ENCODE measurements at places on chromosomes 12 and 14. TPM values are rescaled to one million over a fixed set of nuclear protein-coding genes. Genes with fewer than 3 reads are reported as not detected.

Gene ARHGEF40
- 10.7 TPM for total RNA-seq

Gene KRT83
- 4.1 TPM for total RNA-seq

Gene KCNH3
- 3.0 TPM for total RNA-seq

Gene TMEM132C
- not detected for total RNA-seq

Gene FKBP4
- total RNA-seq, result 92.9 TPM

Gene EEF1AKMT3
- 6.5 TPM for total RNA-seq

Gene RTL1
- 0.33 TPM for total RNA-seq

Gene MORN3
- total RNA-seq, result 0.23 TPM

Gene WASHC4
- 23.1 TPM for total RNA-seq

Gene GUCY2C
- 0.06 TPM for total RNA-seq
